Activated T-cell treated with anti-CD3 and anti-CD28 coated beads, Interleukin-2, amount 50 U/mL, for 72 hours (primary cell): ENCODE measurements at places on chromosomes 13 and 19.

- DNase-seq = no peak
Measured at GRCh38 chr13:74206061-74206561, 71.9 kb upstream of the KLF12 start.

- DNase-seq = no peak
Measured at GRCh38 chr13:26074706-26075105, 22.9 kb upstream of the SHISA2 start.

DNA sequence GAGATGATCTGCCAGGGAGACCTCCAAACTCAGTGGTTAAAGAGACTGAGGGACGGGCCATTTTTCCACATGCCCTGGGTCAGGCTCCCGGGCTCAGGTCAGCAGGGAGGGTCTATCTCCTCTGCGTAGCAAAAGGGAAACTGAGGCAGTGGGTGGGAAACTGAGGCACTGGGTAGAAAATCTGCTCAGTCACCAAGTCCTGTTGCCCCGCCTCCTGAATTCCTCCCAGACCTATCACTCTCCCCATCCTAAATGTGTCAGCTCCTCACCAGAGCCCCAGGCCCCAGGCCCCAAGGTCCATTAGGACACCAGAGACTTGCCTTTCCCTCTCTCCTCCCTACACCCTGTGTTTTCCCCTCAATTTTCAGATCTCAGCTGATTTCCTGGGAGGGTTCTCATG, 2.4 kb downstream of the CD320 start:
- no peak for DNase-seq

DNA sequence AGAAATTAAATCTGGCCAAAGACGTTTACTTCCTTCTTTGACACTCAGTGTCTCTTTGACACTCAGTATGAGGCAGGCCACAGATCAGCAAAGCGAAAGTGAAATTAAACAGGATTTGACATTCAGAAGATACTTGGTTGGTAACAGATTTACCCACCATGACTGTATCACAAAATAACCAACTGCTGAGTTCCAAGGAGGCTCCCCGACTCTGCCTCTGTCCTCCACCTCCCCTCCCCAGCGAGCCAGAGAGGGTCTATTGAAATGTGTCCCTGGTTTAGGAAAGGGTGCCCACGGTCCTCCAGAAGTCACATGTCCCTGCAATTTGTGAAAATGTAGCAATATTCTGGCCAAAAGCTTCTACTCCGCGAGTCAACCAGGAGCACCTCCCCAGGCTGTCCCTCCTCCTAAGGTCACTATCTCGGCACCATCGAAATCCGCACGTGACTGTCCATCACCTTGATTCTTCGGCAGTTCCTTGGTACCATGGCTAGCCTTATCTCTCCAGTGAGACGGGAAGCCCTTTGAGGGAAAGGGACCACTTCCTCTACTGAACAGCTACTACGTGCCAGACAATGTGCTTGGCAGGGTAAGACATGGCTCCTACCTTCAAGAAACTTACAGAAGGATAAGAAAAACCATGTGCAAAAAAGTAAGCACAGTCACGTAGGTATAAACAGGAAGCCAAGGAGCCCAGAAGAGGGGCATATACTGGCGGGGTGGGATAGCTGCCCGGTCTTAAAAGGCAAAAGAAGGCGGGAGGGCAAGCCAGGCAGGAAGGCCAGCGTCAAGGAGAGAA, 1.5 kb downstream of the N4BP2L1 start:
- DNase-seq = peak; percentile 36

DNA sequence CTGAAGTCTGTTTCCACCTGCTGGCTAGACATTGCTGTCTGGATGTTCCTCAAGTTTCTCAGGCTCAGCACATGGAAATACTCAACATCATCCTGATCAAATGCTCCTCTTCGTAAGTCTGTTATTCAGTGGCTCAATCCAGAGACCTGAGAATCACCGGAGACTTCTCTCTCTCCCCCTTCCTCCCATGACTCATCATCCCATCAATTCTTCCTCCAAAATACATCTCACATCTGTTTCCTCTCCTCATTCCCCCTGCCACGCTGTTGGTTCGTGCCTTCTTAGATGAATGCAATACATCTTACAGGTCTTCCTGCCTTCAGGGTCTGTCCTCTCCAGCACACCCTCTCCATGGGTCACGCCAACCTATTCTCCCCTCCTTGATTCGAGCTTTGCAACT, 7.4 kb upstream of the RXFP2 start:
- DNase-seq = no peak

GRCh38 chr13:67238277-67238859, 8.2 kb upstream of the PCDH9 start:
- DNase-seq = no peak

DNA sequence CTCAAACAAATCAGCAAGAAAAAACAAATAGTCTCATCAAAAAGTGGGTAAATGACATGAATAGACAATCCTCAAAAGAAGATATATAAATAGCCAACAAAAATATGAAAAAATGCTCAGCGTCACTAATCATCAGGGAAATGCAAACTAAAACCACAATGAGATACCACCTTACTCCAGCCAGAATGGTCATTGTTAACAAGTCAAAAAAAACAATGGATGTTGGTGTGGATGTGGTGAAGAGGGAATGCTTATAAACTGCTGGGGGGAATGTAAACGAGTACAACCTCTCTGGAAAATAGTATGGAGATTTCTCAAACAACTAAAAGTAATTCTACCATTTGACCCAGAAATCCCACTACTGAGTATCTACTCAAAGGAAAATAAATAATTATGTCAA, 239.2 kb upstream of the RFC3 start:
- no peak for DNase-seq

GRCh38 chr13:51782026-51782710, 21.8 kb downstream of the DHRS12 start:
- DNase-seq = no peak

DNA sequence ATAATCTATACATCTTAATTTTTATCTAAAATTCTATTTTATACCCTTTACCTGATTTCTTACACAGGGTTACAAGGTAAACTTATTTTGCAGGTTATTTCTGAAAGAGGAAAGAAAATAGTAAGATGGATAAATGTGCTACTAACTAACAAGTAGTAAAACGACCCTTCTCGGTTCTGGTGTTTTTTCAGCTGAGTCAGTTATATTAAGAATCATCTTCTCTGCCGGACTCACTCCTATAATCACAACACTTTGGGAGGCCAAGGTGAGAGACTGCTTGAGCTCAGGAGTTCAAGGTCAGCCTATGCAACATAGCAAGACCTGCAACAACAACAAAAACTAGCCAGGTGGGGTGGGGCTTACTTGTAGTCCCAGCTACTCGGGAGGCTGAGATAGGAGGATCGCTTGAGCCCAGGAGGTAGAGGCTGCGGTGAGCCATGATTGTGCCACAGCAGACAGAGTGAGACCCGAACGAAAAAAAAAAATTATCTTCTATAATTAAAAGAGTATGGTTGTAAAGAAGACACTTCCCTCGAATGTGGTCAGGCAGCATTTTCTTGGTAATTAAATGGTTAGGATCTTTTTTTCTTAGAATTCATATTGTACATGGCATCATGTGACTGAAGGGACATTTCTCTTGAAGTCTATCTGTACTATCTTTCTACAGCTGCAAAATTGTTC, 27.9 kb upstream of the RCBTB2 start:
- no peak for DNase-seq

- DNase-seq = no peak
Measured at GRCh38 chr19:29800100-29800825, 11.5 kb upstream of the CCNE1 start.

- DNase-seq = no peak
Measured at GRCh38 chr19:10747674-10748073, 29.8 kb downstream of the DNM2 start.

DNA sequence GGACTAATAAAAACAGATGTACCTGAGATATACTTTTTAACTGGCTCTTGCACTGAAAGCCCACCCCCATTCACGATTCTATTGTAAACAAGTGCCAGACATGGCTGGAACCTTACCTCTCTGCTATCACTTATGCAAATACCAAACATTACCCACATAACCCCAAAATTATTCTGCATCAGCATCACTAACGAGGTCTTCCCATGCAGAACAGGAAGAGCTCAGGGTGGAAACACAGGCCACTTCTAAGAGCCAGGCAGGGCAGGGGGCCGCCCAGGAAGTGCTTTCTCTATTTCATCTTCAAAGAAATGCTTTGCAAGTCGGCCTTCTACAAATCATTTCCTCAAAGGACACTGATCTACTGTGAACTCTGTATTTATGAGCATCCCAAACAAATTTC, 7.3 kb downstream of the IRS2 start:
- DNase-seq = peak; percentile 45

- DNase-seq = no peak
Measured at GRCh38 chr13:27487776-27488175, 37.4 kb upstream of the MTIF3 start.

- no peak for DNase-seq
Measured at GRCh38 chr13:82947683-82948082, 934.6 kb downstream of the SLITRK1 start.

GRCh38 chr13:81596224-81596753, 1255.4 kb upstream of the SPRY2 start:
- no peak for DNase-seq

- no peak for DNase-seq
Measured at GRCh38 chr19:17112700-17113099, 37.1 kb downstream of the MYO9B start.

DNA sequence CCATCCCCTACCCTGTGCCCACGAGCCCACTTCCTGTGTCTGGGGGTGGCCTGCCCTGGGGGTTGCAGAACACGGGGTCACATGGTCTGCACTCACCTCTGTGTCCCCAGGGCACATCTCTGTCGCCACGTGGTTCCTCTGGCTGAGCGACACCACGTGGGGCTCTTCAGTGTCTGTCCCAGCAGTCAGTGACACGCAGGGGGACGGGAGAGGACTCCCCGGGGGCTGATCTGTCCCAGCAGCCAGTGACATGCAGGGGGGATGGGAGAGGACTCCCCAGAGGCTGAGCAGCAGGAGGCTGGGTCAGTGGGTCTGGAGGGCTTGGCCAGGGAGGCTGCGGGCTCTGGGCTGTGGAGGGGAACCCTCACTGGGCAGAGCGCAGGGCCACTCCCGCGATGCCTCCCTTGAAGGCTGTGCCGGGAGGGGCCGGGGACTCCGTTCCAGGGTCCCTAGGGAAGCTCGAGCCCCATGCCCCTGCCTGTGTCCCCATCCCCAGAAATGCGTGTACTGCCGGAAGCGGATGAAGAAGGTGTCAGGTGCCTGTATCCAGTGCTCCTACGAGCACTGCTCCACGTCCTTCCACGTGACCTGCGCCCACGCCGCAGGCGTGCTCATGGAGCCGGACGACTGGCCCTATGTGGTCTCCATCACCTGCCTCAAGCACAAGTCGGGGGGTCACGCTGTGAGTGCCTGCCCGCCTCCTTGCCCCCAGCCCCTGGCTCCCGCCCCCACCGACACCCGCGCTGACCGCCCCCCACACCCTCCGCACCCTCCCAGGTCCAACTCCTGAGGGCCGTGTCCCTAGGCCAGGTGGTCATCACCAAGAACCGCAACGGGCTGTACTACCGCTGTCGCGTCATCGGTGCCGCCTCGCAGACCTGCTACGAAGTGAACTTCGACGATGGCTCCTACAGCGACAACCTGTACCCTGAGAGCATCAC, 174.8 kb downstream of the KDM4B start:
- no peak for DNase-seq

- no peak for DNase-seq
Measured at GRCh38 chr19:47467914-47468313, 3.8 kb downstream of the SLC8A2 start.

DNA sequence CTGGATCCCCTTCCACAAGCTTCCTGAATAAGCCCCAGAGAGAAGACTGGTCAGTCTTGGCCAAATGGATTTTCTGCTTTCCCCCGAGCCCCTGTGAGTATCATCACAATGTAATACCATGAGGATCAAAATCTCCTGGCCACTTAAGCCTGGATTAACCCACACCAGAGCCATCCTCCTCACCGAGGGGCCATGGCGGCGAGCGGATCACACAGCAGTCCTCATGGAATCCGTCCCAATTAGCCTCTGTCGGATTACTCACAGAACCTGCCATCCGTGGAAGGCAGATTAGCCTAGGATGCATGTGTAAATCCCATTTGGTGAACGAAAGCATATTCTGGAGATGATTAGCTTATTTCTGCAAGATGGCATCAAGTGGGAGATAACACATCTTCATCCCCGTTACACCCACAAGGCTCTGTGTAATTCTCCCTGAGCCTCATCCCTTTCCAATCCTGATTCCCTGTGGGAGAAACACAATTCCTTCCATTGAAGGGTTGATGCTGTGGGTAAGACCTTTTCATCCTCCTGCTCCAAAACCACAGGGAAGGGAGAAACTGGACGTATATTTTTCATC, 42.5 kb downstream of the GNG7 start:
- no peak for DNase-seq

GRCh38 chr13:31987535-31988170, 43.9 kb upstream of the FRY start:
- DNase-seq = no peak

- DNase-seq = no peak
Measured at GRCh38 chr13:28640861-28641599, 17.9 kb upstream of the POMP start.

- DNase-seq = no peak
Measured at GRCh38 chr19:50000841-50001557, 24.2 kb downstream of the VRK3 start.

GRCh38 chr13:76715621-76716020, 170.6 kb downstream of the KCTD12 start:
- DNase-seq = no peak

DNA sequence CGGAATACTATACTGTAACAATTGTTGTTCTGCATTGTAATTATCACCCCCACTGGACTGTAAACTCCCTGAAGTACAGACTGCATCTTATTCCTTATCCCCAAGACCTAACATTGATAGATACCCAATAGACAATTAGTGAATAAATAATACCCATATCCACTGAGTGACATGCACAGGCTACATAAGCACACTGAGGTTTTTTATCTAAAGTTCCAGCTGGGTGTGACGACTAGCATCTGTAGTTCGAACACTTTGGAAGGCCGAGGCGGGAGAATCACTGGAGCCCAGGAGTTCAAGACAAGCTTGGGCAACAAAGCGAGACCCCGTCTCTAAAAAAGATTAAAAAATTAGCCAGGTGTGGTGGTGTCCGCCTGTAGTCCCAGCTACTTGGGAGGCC, 2.5 kb downstream of the KPNA3 start:
- DNase-seq = no peak

DNA sequence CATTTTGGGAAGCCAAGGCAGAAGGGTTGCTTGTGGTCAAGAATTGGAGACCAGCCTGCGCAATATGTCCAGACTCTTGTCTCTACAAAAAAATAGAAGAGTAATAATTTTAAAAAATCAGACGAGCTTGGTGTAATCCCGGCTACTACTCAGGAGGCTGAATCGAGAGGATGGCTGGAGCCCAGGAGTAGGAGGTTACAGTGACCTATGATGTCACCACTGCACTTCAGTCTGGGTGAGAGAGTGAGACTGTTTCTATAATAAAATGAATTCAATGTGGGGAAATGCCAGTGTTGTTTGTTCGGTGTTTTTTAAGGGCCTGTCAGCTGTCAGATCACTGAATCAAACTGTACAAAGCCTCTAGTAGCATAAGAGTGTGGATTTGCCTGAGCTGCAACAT, 1.2 kb upstream of the FBXL3 start:
- DNase-seq = no peak

DNA sequence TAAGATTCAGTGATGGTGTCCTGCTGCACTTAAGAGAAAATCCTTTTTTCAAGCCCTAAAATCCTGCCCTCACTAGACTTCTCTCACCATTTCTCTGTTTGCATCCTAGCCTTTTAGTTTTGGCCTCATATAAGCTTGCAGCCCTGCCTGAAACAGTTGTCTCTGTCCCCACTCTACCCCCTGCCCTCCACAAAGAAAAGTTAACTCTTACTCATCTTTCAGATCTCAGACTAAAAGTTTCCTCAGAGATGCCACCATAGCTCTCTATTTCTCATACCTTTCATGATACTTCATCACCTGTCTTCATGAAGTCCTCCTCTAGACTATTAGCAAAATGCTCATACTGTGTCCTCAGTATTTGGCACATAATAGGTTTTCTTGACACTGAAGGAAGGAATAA, 33.1 kb downstream of the ITM2B start:
- no peak for DNase-seq
